ENCODE measurements at places on chromosomes 5 and 9.

GRCh38 chr5:59724482-59725391 lies 168.8 kb downstream of the PDE4D start:
- DNase-seq: no peak

DNA sequence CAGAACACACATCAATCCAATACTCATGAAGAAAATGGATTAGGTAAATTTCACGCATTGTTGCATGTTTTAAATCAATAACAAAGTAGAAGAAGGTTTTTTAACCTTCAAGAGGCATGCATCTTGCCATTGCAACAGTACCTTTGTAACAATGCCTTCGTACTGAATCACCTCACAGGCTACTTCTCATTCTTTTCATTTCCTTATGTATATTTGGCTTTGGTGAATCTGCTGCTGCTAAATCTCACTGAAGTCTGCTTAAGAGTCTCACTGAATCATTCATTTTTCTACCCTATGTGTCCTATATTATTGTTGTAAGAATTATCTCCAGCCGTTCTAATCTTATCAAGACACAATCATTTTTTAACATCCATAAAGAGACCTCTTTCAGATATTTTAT lies 152.5 kb downstream of the CDH10 start:
- no peak for DNase-seq

DNA sequence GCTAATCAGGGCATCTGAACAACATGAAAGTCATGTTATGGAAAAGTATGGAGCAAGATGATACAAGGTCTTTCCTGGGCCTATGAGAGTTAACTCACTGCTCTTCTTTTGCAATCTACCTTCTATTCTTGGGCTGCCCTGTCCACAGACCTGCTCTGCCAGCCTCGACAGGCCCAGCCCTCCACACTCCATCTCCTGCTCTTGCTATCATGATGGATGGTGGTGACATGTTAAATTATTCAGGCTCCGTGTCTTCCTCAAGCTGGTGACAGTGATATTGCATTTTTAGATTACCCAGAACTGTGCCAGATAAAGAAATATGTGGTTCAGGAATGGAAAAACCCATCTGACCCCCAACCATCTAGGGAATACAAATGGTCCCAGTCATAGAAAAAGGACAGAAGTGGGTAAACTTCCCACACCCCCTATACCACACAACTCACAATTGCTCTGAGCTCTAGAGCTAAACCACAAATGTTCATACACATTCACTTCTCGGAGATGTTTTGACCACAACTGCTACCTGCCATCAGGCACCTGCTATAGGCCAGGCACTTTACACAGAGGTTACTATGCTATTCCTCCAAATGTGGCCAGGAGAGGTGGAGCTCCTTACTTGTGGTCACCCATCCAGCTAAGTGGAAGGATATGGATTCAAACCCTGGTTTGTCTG lies 311.3 kb downstream of the ASTN2 start:
- DNase-seq: no peak

- no peak for DNase-seq
These were observed 57.2 kb downstream of the DENND1A start for GRCh38 chr9:123872710-123873109.

Measured in stimulated activated CD4-positive, alpha-beta T cell treated with anti-CD3 and anti-CD28 coated beads, Interleukin-4, amount 100 ng/mL, for 1 hour (primary cell).